ENCODE measurements at places on chromosomes 11 and 22.
A peak's percentile ranks its signal among the peaks of the same experiment; 100 is the strongest.

GRCh38 chr11:96622026-96622634 is 232.3 kb downstream of the JRKL start:
- peak; percentile 2 for DNase-seq

DNA sequence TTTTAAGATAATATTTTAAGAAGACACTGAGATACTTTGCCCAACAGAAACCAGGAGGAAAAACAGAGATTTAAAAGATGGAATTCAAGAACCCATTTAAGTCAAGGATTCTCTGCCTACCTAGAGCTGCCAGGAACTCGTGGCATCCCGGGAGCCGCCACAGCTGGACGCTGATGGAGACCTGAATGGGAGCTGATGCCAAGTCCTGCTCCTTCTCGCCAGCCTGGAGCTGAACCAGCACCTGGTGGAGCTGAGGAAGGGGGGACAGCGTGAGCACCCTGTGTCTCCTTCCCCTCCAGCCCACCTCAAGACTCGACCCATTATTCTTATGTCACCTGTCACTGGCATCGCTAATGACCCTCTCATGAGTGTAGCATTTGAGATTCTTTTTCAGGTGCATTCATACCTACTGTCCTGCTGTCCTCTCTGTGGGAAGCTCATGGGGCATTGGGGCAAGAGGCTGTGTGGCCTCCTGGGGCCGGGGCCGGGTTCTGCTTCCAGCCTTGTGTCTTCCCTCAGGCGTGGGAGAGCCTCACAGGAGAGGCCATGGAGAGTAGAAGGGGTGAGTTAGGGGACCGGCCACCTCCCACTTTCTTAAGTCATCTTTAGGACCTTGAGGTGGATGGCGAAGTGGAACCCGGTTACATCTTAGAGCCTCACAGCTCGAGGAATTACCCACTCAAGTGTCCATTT is 70.8 kb upstream of the PITPNB start:
- DNase-seq: no peak

GRCh38 chr22:22720724-22721261 is 76.4 kb downstream of the GGTLC2 start:
- no peak for DNase-seq

DNA sequence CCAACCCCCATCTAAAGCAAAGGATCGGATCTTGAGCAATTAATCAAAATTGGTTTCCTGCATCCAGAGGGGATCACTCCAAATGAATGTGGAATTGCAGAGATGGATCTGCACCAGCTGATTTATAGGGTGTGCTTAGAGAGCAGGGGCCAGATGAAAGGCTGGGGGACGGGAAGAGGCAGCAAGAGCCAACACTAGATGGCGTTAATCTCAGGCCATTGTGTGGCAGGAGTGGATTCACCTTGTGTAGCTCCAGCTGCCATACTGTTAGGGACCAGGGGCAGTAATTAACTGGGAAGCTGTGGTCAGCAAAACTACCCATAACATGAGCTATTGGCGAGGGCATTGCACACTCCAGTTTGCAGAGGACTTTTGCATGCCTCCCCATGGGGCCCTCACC is 35.6 kb downstream of the SERPINH1 start:
- DNase-seq: peak; percentile 34

DNA sequence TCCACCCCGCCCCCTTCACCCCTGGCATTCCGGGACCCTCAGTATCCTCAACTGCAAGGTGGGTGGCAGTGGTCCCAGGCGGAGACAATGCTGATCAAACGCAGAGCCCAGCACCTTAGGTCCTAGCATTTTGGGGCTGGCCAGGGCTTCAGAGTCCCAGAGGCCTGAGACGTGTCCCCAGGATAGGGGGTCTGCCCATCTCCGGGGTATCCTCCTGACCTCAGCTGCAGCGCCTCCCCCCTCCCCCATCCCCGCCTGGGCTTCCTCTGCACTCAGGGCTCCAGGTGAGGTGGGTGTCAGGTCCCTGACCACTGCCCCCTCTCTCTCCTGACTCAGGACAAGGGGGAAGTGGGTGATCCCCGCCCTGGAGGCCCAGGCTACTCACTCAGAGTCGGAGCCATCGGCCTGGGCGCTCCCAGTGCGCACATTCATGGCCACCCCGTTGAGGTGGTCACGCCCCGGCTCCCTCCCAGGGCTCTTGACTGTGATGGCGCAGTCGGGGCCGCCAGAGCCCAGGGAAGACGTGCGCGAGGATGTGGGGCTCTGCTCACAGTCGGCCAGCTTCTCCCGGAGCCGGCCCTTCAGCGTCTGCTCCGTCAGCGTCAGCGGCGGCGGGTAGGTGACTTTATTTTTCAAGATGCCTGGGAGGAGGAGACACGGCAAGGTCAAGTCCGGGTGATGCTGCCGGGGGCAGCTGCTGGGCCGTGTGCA is 28.3 kb downstream of the TRMU start:
- no peak for DNase-seq

- DNase-seq: no peak
Measured at GRCh38 chr11:27722117-27722952, 22.1 kb upstream of the BDNF start.

- DNase-seq: no peak
Measured at GRCh38 chr22:25702571-25703167, 39.3 kb upstream of the MYO18B start.

- no peak for DNase-seq
Measured at GRCh38 chr11:75981546-75981945, 166.5 kb downstream of the UVRAG start.

- no peak for DNase-seq
Measured at GRCh38 chr11:46541593-46542371, 52.0 kb downstream of the AMBRA1 start.

- DNase-seq: no peak
Measured at GRCh38 chr11:112221274-112221835, 4.9 kb upstream of the PTS start.

DNA sequence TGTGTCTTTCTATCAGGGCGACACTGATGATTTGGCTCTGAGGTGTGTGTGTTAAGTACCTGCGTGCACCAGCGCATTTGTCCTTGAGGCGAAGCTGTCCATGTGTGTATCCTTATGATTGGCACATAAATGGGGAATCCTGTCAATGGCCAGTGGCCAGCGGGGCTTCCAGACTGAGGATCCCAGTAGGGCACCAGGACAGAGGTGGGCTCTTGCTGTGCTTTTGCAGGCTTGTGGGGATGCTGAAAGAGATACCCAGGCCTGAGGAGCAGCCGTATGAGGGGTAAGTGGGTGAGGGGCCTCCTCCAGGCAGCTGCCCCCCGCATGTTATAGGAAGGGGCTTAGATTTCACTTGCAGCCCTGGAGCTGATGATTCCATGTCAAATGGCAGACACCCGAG is 156.8 kb downstream of the ST3GAL4 start:
- DNase-seq: no peak

DNA sequence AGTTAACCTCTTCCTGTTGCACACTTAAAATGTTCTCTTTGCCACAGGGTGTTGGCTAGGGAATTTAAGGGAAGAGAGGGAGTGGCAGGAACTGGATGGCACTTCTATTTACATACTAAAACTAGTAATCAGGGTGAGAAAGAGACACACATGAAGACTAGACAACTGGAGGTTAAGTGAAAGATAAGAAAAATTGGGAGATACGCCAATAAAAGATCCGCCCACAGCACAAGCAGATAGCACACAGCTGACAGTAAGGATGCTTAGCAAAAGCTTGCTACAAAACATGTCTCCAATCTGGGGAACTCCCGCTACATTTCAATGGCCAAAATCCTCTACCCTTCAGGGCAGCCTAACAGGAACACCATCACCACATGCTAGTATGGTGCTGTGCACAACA is 12.8 kb downstream of the CPSF7 start:
- no peak for DNase-seq

GRCh38 chr11:17544181-17544622 is at the start of gene USH1C:
TSS of gene USH1C (minus strand) at chr11:17544416. CDS start at chr11:17544307, 109 bp downstream.
- DNase-seq: no peak

DNA sequence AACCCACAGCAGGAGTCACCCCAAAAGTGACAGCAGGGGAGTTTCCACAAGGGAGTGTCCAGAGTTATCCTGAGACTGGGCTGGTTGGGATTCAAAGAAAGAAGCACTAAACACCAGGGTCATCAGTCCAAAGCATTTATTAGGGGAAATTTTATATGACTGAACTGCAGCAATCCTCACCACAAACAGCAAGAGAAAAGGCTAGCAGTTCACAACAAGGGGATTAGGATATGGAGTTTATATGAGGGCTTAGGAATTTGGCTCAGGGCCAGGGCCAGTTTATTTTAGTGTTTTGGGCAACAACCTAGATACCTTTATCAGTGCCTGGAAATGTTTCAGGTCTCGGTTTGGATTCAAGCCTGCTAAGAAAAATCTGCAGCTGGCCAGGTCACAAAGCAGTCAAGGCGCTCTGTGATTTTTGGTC is 4.6 kb upstream of the TMEM126A start:
- DNase-seq: no peak

GRCh38 chr11:97163631-97164191 is 773.9 kb downstream of the JRKL start:
- no peak for DNase-seq

Data from LHCN-M2 (cell line).